ENCODE measurements at places on chromosomes 11 and 22. TPM values are rescaled to one million over a fixed set of nuclear protein-coding genes. Genes with fewer than 3 reads are reported as not detected.
A peak's percentile ranks its signal among the peaks of the same experiment; 100 is the strongest.

DNA sequence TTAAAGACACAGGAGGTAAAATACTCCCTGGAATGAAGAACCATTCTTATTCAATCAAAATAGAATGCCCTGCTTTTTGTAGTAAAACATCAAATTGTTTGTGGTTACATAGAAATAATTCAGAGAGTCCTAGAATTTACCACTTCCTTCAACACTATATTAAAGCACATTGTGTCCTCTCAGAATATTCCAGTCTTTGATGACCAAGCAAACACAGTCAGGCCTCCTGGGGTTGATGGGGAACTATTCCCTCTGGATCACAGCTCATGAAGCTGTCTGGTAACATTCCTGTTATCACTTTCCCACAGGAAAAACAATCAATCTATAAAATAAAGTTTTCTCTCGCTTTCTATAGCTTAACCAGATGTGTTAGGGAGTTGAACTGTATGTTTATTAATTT lies 389.3 kb downstream of the KCNA4 start:
- DNase-seq = no peak

DNA sequence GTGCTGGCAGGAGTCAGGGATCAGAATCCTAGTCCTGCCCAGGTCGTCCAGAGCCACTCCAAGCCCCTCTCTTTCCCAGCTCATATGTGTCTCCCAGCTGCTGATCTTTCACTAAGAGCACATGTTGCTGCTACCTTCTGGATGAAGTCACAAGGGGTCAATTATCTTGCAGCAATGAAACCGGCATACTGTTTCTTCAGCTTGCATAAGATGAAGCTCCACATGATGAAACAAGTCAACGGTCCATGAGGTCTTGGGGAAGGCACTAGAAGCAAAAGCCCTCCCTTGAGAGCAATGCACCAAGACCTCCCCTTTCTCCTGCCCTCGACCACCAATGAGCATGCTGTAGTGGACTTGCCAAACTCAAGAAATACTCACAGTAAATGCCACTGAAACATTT lies 148.9 kb downstream of the TENM4 start:
- DNase-seq = no peak

DNA sequence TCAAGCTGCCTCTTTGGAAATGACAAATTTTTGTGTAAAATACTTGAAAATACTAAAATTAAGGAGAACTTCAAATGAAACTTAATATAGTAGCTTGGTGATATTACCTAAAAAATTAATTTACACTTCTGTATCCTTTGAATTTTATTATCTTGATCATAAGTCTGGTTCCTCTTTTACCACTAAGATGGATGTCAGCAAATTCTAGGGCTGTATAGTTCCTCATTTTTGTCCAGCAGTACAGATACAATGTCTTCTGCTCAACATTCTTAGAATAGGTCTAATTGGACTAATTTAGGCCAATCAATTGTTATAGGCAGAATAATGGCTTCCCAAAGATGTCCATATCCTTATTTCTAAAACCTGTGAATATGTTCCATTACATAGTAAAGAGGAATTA lies 1298.0 kb upstream of the RAG2 start:
- no peak for DNase-seq

DNA sequence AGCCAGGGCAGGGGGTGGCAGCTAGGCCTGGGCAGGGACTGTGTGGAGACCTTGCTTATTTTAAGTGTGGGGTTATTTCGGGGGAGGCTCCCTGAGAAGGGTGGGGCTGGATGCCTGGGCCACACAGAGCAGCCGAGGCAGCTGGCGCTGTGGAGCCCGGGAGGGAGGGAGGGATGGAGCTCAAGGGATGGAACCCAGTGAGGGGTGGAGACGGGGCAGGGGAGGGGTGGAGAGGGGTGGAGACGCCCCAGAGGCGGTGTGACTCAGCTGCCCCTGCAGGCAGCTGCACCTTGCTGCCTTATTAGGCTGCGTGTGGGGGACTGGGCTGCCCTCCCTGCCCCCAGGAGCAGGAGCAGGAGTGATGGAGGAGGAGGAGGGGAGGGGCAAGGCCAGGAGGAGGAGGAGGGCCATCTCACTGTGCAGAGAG lies 9.8 kb upstream of the TSSC4 start:
- no peak for DNase-seq

GRCh38 chr22:41966607-41967240 lies 2.5 kb upstream of the SEPTIN3 start:
- no peak for DNase-seq

- DNase-seq = no peak
Measured at GRCh38 chr22:42217752-42218280, 52.6 kb downstream of the TCF20 start.

GRCh38 chr11:84014539-84014938 lies 728.4 kb upstream of the CCDC90B start:
- DNase-seq = no peak

GRCh38 chr11:132714859-132715440 lies 817.4 kb downstream of the OPCML start:
- DNase-seq = no peak

DNA sequence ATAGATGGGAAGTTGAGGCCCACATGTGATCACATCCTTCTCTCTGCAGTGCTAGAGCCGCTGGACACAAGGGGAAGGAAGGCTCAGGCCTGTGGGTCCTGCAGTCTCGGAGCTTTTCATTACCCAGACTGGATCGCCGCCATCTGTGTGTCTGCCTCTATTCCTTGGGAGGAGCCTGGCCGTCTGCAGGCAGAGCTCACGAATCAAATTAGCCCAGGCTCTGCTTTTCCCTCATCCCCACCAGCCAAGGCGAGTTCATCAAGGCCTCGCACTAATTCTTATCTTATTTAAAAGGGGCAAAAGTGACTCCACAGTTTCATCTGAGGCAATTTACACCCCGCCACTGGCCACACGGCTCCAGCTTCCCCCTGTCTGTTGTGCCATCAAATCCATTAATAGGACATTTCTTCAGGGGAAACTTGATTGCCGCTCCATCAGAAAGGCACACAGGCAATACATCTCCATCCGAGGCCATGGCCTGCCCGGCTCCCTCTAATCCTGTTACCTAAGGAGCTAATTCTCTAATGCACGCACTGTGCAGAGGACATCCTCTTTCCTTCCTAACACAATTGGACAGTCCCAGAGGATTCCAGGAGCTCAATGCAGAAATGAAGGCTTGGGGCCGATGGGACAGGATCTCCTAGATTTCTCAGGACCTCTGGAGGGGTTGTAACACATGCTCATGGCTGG lies 3.3 kb upstream of the HTR3A start:
- DNase-seq = no peak

GRCh38 chr11:128878455-128878854 lies 11.4 kb upstream of the KCNJ1 start:
- no peak for DNase-seq

- no peak for DNase-seq
Measured at GRCh38 chr11:121520243-121521144, 67.7 kb upstream of the SORL1-AS1 start.

GRCh38 chr11:110928391-110928790 lies 216.2 kb upstream of the ARHGAP20 start:
- no peak for DNase-seq

DNA sequence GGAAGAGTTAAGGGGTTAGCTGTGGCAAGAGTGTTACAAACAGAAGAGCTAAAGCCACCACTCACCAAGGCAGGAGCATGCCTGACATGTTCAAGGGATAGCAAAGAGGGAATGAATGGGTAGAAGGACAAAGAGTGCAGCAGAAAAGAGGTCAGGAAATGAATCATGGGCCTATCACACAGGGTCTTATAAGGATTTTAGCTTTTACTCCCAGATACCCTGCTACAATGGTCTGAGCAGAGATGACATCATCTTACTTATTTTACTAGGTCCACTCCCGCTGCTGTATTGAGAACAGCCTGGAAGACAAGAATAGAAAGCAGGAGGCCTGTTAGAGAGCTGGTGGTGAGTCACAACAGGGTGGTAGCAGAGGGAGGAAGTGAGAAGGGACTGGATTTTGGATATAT lies 9.8 kb downstream of the TRAF6 start:
- DNase-seq = no peak

DNA sequence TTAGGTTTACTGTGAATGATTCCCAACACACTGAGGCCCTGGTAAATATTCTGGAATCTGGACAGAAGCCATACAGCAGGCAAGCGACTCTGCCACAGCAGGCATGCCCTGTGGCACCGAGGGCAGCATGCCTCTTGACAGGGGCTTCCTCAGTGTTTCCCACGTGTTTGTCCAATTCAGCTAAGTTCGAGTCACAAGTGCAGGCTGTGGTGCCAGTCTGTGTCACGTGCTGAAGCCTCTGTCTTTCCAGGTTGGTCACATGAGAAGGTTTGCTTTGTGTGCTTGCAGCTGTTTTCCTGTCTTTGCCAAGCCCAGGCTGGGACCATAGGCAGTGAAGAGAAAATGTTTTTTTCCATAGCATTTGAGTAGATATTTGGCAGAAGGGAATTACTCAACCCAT lies 2.4 kb upstream of the PPFIBP2 start:
- no peak for DNase-seq

- no peak for DNase-seq
Measured at GRCh38 chr11:65560555-65561418, 2.6 kb upstream of the LTBP3 start.

DNA sequence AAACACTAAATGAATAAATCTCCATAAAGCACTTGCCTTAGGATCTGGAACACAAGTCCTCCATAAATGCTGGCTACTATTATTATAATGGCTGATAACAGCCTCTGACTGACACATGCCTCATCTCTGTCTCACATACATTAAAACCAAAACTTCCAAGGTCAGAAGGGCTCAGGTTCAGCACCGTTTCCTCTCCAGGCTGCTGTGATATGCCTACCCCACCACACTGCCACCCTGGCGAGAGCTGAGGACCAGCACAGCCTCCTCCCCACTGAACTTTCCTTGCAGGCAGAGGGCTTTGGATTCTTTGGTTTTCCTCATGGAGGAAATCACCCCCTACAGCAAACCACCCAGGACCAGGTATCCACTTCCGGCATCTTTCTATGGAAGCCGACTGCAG lies 112.8 kb downstream of the ABTB2 start:
- no peak for DNase-seq

DNA sequence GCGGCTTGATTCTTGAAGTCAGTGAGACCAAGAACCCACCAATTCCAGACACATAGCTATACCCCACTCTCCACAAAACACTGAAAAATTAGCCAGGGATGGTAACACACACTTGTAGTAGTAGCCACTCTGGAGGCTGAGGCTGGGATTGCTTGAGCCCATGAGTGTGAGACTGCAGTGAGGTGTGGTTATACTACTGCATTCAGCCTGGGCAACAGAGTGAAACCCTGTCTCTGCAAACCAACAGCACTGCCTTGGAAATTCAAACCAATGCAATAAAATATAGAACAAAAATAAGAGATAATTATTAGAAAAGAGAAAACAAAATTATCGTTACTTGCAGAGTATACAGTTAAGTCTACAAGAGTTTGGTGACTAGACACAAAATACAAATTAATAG lies 20.2 kb upstream of the PRDM10 start:
- DNase-seq = no peak

- DNase-seq = no peak
Measured at GRCh38 chr11:2273771-2274170, 3.4 kb upstream of the ASCL2 start.

- no peak for DNase-seq
Measured at GRCh38 chr11:6833356-6833755, 12.1 kb upstream of the OR10A5 start.

- DNase-seq = no peak
Measured at GRCh38 chr22:31937341-31937740, 7.0 kb upstream of the YWHAH start.

DNA sequence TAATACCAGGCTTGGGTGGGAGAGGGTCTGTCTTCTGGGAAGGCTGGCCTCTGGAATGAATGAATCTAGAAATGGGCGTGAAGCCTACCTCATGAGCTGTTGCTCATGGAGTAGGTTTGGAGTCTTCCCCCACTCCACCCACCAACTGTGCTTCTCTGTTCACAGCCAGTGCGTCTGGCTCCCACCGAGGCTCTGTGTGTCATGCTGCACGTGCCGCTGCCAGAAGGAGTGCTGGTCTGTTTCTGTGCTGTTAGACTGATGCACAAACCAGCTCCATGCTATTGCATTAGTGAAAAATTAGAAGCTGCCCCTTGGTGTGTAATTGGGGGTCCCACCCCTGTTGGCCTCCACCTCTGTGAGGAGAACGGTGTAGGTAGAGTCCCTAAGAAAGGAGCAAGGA lies 132.3 kb upstream of the PARVA start:
- no peak for DNase-seq

DNA sequence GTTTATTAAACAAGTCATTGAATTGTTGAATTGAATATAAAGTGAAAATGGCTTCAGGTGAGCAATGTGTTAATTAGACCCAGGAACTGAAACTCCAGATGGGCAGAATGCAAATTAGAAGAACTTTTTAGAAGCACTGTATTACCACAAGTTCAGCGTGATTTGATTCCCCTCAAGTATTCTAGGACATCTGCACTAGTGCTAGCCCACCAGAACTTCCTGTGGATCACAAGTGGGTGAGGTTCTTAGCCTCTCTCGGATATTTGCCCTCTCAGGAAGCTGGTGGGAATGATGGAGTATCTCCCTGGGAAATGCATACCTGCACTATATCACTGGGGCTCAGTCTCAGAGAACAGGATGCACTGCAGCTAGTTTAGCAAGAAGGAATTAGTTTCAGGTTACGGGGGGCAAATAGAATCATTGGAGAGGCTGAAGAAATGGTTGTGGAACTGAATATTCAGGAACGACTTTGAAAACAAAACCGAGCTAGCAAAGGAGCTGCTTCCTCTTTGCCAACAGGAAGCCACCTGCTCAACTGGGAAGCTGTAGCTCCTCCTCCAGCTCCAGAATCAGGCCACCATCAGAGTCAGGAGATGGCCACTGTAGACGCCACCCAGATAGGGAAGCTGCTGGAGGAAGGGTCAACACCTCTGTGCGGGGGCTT lies 74.3 kb downstream of the DHCR7 start:
- no peak for DNase-seq

- no peak for DNase-seq
Measured at GRCh38 chr11:130720232-130721022, 195.9 kb downstream of the SNX19 start.

GRCh38 chr11:75387736-75388294 lies 11.5 kb upstream of the RPS3 start:
- no peak for DNase-seq

DNA sequence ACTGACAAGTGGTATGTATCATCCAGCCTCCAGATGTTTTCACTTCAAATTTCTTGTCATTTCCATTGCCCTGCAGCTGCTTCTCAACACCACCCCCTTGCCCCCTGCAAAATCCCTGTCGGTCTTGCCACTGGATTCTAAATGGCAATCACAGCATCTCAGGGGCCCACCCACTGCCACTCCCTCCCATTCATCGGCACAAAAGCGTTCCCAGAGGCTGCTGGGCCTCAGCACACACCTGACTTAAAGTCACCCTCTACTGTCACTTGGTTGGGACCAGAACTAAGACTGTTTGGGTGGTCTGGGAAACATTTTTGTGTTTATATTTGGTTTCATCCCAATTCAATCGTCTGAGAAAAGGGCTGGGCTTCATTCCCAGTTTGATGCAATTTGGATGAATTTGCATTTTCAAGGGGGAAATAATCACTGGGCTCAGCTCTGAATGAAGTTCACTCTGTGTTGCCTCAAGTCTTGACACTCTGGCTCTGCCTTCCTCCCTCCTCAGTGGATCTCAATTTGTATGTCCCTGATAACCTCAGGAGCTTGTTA lies 27.1 kb downstream of the SYT13 start:
- peak; percentile 59 for DNase-seq

The DERL3 gene
- polyA plus RNA-seq = 3.5 TPM

The YPEL4 gene
- polyA plus RNA-seq = 4.2 TPM

The OVOL1 gene
- 0.29 TPM for polyA plus RNA-seq

The KCNJ1 gene
- 0.09 TPM for polyA plus RNA-seq

The CARD18 gene
- not detected for polyA plus RNA-seq

The SAA4 gene
- not detected for polyA plus RNA-seq

The HPX gene
- polyA plus RNA-seq = 8.8 TPM

The RAB3IL1 gene
- 7.4 TPM for polyA plus RNA-seq

The UBQLNL gene
- polyA plus RNA-seq = 2.0 TPM

The SLC6A5 gene
- not detected for polyA plus RNA-seq

The LDLRAD3 gene
- polyA plus RNA-seq = 15.8 TPM

Measured in right lung (tissue), 10 donors.